ENCODE measurements at places on chromosomes 11 and 22.

DNA sequence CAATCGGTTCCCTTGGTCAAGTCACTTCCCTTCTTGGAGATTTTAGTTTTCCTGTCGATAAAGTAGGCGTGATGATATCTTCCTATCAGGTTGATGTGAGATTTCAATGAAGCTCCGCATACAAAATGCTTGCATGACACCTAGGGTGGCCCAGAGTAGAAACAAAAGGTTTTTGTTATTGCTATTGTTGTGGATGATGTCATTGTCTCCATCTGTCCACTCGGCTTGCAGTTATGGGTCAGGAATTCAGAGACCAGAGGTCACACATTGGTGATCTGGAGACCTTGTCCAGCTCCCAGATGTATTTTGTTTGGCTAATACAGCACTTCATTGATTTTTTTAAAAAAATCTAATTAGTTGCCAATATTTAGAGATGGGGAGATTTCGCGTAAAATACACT lies 382.1 kb downstream of the MN1 start:
- DNase-seq = no peak

GRCh38 chr11:11486423-11486822 lies 133.4 kb upstream of the CSNK2A3 start:
- DNase-seq = no peak

- peak; percentile 46 for DNase-seq
Observed at GRCh38 chr11:121563003-121563402, 110.2 kb upstream of the SORL1-AS1 start.

DNA sequence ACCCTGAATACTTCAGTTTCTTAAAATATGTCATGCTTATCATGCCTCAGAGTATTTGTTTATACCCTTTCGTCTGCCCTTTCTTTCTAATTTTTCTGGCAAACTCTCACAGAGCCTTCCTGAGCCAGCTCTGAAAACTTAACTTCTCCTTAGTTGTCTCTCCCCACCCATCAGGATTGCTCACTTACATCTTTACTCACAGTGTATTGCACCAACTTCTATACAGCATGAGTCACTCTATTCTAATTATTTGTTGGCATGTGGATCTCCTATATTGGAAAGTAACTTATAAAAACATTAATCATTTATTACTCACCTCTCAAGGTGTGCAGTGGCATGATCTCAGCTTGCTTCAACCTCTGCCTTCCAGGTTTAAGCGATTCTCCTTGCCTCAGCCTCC lies 114.9 kb downstream of the FANCF start:
- DNase-seq = no peak

DNA sequence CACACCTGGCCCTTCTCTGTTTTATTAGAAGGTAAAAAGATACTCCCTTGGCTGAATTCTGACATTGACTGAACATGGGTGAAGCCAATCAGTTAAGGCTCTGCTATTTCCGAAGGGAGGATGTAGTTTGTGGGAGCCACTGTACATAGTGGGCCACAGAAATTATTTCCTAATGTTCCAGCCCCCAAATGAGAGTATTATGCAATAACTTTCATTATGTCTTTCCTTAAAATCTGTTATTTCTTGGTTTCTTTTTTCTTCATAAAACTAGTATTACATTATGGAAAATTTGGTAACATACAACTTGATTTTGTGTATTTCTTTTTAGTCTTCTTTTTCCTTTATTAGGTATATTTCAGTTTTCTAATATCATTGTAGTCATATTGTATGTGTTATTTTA lies 51.9 kb upstream of the EP300 start:
- no peak for DNase-seq

GRCh38 chr11:66546368-66546965 lies at the start of gene ACTN3:
TSS of gene ACTN3 (plus strand) at chr11:66546903. CDS start at chr11:66546938, 35 bp downstream.
- DNase-seq = no peak

DNA sequence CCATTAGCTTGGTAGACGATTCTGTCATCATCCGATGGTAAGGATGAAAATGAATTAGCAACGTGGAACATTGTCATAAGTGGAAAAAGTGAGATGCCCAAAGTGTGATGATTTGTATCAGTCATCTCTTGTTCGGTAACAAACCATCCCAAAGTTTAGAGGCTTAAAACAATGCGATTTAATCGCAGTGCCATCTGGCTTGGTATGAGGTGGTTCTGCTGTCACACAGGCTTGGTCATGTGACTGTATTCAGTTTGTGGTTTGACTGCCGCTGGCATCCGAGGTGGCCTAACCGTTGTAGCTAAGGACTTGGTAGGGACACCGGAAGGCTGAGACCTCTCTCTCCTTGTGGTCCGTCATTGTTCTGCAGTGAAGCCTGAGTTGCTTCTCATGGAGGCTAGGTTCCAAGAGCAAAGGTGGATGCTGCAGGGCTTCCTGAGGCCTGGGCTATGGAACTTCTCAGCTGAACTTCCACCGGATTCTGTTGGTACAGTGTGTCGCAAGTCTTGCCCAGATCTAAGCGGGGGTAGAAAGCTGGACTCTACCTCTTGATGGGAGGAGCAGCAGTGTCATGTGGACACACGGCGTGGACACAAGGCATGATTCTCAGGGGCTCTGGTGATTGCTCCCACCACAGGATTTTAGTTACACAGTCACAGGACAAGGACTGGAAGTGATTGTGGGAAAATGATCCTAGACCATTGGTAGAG lies 36.3 kb downstream of the BCR start:
- peak; percentile 61 for DNase-seq

DNA sequence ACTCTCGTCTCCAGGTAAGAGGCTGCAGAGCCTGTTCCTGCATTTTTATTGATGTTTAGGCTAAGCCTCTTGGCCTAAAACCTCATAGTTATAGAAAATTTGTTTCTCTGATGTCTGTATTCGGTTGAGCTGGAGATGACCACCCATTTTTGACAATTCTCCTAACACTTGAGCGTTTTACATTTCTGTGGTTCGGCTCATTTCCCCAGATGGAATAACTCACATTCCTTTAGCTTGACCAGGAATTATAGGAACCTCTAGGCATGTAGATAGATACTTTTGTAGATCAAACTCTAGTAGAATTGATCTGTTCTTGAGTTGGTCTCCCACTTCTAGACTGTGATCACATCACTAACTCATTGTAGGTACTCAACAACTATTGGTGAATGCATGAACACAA lies 172.6 kb upstream of the CADM1 start:
- DNase-seq = no peak

DNA sequence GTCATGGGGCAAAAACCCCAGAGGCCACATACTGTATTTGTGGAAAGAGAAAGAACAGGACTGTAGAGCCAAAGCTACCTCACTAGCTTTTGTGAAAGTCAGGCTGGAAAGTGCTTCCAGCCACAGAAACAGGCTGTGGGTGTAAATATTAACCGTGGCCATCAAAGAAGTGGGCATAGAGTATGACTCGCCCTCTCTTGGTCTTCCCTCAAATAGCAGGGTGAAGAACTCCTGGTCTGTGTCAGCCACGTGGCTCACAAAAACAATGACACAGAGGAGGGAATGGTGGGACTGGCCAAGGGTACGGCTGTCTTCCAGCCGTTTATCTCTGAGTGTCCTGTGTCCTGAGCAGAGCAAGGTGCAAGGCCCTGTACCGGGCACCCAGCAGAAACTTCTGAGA lies 37.6 kb upstream of the UBASH3B start:
- DNase-seq = no peak

DNA sequence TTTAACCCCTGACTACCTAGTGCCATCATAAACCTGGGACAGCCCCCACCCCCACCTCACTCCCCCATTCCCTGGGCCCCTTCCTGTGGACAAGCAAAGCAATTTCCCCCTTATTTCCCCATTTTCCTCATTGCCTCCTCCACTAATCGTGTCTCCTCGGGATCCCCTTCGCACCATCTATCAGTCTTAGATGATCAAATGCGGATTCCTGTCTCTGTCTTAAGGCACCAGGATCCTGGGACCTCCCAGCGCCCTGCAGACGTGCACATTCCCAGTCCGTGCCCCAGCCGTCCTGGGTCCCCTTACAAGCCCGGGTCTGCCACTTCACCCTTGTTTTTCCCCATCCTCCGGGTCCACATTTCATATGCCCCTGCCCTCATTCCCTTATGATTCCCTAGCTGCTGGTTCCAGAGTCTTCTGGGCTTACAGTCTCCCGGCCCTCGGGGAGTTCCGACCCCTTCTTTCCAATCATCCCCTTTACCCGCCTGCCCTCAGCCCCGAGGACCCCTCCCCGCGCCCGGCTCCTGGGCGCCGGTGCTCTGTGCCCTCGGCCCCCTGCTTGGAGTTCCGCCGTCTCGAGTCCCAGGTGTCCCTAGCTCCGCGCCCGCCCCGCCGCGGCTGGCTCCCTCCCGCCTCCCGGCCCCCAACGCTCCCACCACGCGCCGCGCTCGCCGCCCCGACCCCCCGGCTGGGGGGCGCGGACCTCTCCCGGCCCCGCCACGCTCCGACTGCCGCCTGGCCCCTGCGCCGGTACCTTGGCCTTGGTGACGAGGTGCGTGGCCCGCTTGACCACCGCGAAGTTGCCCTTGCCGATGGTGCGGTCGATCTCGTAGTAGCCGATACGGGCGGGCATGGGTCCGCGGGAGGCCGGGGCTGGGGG lies 599 bp downstream of the SIK3 start:
- DNase-seq = peak; percentile 46

DNA sequence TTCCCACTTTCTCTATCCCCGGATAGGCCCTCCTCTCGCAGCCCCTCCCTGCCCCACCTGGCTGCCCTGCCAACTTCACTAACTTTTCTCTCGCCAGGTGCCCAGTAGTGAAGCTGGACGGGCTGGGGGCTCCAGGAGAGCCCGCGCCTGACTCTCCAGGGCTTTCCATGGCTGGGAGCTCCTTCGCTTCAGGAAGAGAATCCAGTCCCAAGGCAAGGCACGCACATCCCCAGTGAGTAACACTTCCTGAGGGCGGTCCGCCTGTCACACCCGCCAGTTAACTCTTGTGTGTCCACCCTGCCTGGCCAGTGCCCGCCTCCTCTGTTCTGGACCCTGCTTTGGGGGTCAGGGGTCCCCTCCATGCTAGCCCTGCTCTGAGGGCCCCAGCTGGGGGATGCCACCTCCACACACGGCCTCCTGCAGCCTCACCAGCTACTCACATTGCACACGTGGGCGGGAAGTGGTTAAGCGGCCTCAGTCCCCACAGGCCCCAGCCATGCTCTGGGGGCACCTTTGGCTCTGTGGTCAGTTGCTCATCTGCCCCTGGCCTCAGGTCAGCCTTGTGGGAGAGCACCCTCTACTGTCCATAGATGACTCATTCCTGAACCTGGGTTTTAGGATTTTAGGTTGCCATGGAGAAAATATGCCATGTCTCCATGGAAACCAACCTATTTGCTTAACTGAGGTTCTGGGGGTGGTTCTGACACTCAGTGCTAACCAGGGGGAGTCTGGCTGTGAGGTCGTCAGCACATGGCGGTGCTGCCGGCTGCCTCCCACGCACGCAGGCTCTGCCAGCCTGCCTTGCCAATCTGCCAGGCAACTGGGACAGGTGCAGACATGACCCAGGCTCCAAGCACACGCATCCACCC lies at the start of gene RIN1:
Gene RIN1, minus strand, starts transcription at position 201 of the 869 bp plus-strand sequence. Its CDS starts 32 bp downstream, at position 169.
- peak; percentile 82 for DNase-seq

DNA sequence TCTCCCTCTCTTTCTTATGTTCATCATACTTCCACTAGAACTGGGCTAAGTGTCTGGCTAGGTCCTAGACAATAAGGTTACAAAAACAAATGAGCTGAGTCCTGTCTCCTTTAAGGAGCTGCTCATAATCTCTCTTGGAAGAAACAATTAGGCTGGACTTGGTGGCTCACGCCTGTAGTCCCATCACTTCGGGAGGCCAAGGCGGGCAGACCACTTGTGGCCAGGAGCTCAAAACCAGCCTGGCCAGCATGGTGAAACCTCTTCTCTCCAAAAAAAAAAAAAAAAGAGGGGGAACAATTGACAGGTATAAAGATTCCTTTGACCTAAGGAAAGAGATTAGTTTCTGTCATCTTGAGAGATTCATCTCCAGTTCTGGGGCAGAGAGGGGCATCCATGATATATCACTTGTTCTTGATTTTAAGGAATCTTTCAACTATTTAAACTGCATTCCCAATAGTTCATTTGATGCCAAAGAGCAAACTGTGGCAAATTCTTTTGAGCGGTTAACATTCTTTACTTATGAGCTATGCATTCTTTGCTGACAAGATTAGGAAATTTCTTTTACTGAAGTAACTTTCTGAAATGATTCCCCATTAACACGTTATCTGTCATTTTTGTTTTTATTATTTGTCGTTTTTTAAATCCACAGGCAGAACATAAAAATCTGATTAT lies 125.5 kb downstream of the C11orf87 start:
- no peak for DNase-seq

DNA sequence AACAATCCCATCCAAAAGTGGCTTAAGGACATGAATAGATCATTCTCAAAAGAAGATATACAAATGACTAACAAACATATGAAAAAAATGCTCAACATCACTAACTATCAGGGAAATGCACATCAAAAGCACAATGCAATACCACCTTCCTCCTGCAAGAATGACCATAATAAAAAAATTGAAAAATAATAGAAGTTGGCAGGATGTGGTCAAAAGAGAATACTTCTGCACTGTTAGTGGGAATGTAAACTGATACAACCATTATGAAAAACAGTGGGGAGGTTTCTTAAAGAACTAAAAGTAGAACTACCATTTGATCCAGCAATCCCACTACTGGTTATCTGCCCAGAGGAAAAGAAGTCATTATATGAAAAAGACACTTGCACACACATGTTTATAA lies 77.7 kb upstream of the SC5D start:
- no peak for DNase-seq

DNA sequence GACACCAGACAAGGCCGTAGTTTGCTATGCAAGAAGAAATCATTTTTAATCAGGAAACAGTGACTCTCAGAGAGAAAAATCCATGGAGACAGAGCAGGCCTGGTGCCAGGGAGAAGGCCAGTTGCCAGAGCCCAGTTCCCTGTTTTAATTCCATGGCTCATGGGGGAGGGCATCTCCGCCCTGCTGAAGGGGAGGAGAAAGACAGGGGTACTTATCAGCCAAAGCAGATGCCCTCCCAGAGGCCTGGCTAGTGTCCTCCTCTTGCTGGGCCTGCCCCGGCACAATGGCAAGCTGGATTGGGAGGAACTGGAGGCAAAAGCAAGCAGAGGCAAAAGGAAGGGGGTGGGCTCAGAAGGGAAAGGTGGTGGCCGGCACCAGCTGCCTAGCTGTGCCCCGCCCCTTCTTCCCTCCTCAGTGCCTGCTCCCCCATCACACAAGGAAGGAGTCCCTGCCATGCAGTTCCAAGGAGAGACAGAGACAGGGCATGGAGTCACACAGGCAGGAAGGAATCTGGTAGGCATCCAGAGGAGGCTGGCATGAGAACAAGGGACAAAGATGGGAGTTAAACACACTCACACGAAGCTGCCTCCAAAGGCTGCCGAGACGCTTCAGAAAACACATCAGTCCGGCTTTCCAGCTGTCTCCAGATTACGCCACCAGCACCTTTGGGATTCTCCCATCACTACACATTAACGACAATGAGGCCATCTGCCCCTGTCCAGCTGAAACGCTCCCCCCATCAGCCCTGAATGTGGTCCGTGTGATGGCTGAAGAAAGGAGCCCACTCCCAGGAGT lies 591.8 kb downstream of the BUD13 start:
- no peak for DNase-seq

DNA sequence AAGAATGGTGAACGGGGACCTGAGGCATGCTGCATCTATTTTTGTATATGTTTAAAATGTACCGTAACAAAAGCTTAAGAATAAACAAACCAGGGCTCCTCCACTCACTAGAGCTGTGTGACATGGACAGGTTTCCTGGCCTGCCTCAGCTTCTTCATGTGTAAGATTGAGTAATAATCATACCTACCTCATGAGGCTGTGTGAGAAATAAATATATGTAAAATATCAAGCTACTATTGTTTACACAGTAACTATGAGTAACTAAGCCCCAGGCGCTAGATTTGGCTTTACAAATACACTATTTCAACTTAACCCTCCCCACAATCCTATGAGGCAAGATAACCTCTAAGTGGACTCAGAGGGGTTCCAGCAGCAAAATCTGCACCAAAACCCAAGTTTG lies 66.4 kb downstream of the SMCO4 start:
- DNase-seq = no peak
